ENCODE measurements at places on chromosomes 3 and 15.

DNA sequence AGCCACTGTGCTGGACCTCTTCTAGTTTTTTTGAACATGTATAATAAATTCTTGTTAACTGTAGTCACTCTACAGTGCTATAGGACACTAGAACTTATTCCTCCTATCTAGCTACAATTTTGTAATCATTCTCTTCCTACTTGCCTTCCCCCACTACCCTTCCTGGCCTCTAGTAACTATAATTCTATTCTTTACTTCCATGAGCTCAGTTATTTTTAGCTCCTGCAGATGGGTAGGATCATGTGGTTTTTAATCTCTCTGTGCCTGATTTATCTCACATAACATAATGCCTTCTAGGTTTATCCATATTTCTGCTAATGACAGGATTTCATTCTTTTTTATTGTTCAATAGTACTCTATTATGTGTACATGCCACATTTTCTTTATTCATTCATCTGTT lies 113.2 kb upstream of the FGF7 start:
- DNase-seq: no peak

DNA sequence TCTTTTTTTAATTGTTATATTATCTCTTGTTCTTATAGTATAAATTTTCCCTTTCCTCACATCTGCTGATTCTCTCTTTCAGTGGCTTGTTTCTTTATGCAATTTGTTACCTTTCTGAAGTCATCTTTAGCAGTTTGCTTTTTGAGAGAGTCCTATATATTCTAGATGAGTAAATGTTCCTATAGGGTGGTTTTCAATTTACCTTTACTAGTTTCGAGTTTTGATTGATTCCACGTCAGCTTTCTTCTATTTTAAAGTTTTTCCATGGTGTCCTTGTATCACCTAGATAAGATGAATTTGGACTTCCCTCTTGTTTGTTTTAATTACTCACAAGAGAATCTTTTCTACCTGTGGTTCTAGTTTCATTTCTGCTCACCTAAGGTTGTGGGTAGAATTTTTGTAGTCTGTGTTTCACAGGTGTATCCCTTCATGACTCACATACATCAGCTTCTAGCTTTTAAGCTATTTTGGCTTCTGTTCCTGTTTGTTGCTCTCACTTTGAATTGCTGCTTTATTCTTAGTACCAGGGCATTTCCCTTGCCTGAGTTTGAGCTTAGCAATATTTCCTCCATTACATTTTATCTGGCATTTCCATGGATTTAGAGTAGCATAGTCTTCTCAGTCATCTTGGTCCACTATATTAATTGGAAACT lies 6.4 kb downstream of the TEX9 start:
- no peak for DNase-seq

DNA sequence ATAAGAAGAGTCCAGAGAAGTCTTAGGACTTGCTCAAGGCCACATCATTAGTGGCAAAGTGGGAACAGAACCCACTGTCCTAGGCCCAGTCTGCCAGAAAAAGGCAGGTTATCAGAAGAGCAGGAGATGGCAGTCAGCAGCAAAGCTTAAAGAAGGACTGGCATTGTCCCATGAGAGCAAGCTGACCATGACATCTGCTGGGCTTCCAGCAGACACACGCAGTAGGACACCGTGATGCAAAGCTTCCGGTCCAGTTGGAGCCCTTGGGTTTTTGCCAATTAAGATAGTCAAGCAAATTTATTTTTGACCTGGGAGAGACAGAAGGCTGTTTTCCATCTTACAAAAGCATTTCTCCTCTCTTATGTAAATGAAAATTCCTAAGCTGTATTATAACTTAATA lies 42.1 kb downstream of the ZBTB38 start:
- DNase-seq: no peak

GRCh38 chr3:140151321-140151720 lies 216.3 kb downstream of the CLSTN2 start:
- DNase-seq: no peak

DNA sequence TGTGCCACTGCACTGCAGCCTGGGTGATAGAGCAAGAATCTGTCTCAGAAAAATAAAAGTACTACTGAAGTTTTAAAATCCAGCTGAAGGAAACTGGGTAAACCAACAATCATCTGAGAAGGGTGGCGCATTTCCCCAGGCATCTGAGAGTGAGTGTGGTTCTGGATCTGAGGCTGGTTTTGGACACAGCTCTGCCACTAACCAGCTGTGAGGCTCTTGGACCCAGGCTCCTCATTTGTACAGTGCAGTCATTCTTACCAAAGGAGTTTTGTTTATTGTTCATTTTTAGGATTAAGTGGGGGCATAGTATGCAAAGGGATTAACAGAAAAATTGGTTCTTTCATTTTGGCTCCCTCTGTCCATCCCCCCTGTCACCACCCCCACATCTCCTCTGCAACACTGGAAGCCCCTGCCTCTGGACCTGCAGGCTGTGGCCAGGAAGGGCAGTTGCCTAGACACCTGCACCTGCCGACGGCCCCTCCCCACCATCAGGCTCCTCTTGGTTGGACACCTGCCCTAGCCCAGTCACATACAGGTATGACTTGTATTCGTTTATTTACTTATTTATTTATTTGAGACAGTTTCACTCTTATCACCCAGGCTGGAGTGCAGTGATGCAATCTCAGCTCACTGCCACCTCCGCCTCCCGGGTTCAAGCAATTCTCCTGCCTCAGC lies 8.8 kb downstream of the NUP210 start:
- DNase-seq: no peak

- no peak for DNase-seq
Measured at GRCh38 chr15:34808016-34808415, 12.7 kb upstream of the ACTC1 start.

All from AG04450 (cell line).